Stimulated activated naive CD8-positive, alpha-beta T cell treated with anti-CD3 and anti-CD28 coated beads, Interleukin-15, Interleukin-2, amounts not matched to agents 100 U/mL and 50 U/mL, for 24 hours (primary cell): ENCODE measurements at places on chromosomes 4 and X.

DNA sequence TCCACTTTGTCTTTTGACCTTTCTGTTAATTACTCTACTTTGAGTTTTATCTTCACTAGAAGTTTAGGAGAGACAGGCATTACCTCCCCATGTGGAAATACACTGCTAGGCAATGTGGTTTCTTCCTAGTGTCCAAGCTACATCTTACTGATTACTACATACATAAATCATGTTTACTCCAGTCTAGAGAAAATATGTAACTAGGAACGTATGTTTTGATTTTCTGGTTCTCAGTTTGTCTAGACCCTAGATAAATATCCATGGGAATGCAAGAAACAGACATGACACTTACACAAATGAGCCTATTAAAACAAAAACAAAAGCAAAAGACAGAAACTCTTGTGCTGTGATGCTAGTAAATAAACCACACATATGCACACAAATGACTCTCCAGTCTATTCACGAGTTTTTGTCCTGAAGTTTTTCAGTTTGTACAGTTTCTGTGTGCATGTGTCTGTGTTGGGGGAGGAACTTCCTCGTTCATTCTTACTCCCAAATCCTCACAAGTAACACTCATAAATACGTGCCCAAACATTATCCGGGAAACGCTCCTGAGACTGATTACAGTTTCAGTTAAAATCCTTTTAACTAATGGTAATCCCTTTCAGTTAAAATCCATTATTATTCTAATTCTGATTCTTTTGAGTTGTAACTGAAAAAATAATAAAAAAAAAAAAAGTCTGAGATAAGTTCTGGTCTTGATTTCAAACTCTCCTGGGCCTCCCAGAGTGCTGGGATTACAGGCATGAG lies 283.5 kb upstream of the FTHL17 start:
- DNase-seq, result no peak

DNA sequence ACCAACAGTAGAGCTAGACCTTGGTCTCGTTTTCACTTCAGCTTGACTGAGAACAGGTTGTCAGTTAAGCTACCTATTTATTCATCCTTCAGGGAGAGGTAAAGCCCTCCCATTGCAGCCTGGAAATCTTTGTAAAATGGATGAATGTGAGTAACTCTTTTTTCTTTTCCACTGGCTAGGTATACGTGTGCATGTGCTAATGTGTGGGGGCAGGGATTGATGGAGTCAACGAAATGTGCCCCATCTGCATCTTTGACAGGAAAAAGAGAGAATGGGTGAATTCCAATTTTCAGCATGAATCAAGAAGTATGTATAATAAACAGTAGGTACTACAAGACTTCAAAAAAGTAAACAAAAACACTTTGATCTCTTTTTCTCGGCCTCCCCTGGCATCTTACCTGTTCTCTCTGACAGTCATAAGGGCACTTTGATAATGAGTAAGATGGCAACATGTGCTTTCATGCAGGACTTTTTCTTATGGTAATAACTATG lies at the start of gene IL21:
Gene IL21 (minus strand): TSS at position 51 of the 492 bp plus-strand sequence. CDS start 55 bp downstream, outside the sequence.
- DNase-seq, result no peak

GRCh38 chr4:3851211-3851610 lies 85.0 kb downstream of the ADRA2C start:
- no peak for DNase-seq

DNA sequence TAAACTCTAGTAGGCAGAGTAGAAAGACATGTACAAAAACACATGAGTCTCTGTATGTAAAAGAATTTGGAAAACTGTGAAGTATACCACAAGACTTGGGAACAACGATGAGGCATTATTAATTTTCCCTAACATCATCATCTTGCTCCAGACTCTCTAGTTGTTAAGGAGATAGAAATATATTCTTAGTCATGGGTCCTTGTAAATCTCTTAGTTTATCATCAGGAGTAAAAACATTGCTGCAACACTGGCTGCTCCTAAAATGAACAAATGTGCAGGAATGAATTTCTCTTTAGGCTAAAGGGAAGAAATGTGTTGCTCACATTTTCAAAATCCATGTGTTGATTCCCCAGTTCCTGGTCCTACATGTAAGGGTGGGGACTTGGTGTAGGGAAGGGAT lies 384.6 kb downstream of the STIM2 start:
- no peak for DNase-seq

GRCh38 chrX:101393530-101394305 lies 2.9 kb downstream of the RPL36A start:
- no peak for DNase-seq

- DNase-seq, result no peak
Measured at GRCh38 chr4:81096566-81096965, 66.1 kb downstream of the BMP3 start.

DNA sequence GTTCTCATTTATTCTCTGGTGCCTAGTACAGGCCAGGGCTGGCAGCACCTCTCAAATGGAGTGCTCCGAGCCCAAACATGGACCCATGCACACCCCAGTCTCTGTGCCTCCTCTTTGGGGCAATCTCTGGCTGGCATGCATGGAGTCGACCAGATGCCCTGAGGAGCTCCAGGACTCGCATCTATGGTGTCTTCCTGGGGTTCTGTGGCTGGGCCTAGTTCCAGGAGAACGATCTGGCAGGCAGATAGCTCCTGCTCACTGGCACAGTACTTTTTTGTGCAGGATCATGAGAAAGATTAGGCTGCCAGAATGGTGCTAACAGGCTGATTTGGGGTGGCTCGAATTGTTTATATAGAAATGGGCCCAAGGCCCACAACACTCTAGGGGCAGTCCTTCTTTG lies 72.0 kb upstream of the PJA1 start:
- DNase-seq, result no peak

- DNase-seq, result no peak
Measured at GRCh38 chr4:153622778-153623240, 61.3 kb upstream of the TLR2 start.

GRCh38 chrX:123361371-123361770 lies 177.3 kb downstream of the GRIA3 start:
- DNase-seq, result no peak

DNA sequence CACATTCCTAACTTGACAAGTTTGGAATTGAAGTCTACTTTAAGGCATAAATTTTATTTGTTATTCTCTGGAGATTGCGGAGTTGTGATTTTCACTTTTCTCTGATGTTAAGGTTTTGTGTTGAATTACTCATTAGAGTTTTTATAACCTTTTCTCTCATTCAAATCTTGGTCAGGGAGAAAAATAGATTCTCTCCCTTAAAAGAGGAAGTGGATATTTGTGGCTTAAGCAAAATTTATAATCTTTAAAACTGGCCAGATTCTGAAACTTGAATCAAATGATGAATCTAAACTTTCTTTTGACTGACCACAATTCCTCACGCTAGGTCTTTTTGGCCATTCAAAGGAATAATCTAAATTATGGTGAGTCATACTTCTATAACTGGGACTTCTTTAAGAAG lies 361.4 kb downstream of the TEX13C start:
- no peak for DNase-seq

- no peak for DNase-seq
Measured at GRCh38 chr4:24589448-24589847, 5.1 kb upstream of the DHX15 start.

GRCh38 chr4:87851953-87852352 lies 19.2 kb downstream of the MEPE start:
- no peak for DNase-seq

DNA sequence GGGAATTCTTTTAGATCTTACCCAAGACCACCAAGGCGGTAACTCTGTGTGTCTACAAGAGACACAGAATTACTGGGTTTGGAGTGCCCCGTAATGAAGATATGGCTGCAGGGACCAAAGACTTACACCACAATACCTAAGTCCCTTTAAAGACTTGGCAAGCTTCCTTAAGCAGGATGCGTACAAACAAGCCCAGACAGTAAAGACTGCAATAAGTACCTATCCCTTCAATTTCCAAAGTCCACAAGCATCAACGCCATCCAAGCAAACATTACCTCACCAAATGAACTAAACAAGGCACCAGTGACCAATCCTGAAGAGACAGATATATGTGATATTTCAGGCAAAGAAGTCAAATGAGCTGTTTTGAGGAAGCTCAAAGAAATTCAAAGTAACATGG lies 42.3 kb upstream of the RNF128 start:
- no peak for DNase-seq

DNA sequence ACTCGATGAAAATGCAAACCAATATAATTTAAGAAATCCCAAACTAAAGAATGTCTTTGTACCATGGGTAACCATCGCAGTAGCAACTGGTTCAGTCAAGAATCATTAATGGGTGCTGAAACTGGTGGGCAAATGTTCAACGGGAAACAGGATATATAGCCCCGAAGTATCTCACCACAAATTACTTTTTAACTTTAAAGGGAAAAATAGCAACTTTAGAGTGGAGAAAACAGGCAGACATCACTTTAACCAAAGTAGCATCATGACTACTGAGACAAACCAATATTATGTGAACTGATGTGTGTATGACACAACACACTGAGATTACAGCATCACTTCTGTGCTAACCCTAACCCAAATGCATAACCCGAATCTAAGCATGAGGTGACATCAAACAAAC lies 33.8 kb upstream of the SLAIN2 start:
- no peak for DNase-seq

DNA sequence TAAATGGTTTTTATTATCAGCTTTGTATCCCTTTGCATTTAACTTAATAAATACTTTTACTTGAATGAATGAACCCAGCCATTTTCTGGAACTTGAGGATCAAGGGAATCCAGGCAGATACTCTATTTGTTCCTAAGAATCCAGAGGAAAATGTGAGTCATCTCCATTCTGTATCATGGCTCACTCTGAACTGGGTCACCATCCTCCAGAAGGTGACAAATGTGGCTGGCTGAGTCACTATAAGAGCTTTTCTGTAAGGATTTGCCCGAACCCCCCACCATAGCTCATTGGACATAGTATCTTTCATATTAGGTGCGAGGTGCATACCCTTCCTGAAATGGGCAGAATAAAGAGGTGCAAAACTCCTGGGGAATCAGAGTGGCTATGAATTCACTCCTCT lies 25.8 kb downstream of the RTL9 start:
- no peak for DNase-seq

GRCh38 chr4:6324461-6324998 lies 54.9 kb downstream of the WFS1 start:
- DNase-seq, result no peak

GRCh38 chr4:159204566-159204965 lies 101.7 kb downstream of the RAPGEF2 start:
- no peak for DNase-seq

GRCh38 chr4:125400756-125401155 lies 86.0 kb downstream of the FAT4 start:
- DNase-seq, result no peak

DNA sequence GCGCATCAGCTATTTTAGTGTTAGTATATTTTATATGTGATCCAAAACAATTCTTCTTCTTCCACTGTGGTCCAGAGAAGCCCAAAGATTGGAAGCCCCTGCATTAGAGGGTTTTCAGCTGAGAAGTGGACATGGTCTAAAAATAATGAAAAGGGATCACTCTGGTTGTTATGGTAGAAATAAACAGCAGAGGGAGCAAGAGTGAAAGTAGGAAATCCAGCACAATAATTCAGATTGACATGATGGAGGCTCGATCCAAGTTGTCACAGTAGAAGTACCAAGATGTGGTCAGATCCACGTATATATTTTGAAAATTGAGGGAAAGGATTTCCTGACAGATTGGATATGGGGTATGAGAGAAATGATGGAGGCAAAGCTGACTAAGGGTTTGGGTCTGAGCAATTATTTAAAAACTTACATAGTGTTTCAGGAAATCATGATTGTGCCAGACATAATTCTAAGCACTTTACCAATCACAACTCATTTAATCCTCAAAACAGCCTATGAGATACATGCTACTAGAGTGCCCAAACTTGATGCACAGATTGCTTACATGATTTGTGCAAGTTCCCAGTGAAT lies 17.0 kb upstream of the TMEM144 start:
- no peak for DNase-seq

GRCh38 chr4:37001688-37002436 lies 242.7 kb upstream of the NWD2 start:
- DNase-seq, result no peak

DNA sequence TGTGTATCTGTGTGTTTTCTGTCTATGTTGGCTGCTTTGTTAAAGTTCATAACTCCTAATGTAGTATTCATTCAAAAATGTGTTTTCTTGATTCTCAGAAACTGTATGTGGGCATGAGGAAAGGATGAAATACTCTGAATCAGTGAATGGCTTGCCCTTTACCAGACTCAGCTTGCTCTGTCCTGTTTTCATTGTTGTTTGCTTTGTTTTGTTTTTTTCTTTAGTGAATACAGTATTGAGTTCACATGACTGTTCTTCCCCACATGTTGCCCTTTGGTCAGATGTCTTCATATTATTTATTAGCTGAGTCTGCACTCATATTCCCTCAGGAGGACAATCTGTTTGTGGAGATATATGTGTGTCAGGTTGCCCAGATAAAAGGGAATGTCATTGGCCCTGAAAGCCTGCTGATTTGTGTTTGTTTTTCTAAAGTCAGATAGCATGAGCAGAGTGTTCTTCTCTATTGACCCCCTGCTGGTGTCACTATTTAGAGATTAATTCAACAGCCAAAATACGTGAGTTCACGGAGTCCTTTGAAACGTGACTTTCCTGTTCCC lies 1184.4 kb downstream of the RPA4 start:
- DNase-seq, result no peak

DNA sequence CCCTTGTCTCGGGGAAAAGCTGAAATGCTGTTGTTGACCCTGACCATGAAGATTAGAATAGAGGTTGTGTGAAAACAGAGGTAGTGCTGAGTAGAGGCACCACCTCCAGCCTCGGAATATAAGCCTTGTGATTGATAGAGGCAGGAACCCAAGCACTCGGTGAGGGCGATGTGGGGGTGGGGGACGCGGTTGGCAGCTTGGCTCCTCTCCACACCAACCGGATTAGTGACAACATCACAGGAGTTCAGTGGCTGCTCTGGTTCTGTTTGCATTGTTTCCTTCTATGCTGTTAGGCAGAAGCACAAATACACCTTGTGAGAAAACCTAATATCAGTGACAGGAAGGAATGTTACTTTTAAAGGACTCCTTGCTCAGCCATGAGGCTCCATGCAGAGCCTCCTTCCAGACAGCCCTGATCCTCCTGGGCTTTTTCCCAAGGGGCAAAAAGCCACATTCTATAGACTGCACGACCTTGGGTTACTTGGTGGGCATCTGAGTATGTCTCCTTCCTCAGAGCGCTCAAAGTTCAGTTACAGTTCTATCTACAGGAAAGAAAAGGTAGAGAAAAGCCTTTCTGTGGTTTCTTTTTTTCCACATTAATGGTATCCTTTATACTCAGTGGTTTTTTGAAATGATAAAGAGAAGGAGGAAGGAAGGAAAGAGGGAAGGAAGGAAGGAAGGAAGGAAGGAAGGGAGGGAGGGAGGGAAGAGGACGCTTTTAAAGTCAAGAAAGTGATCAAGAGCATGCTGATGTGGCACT lies 150.4 kb upstream of the NOCT start:
- DNase-seq, result no peak
